ENCODE measurements at places on chromosomes 7 and 10. TPM values are rescaled to one million over a fixed set of nuclear protein-coding genes. Genes with fewer than 3 reads are reported as not detected.
A peak's percentile ranks its signal among the peaks of the same experiment; 100 is the strongest.

Gene OR6B1
- not detected for total RNA-seq

Gene GRID1
- 0.17 TPM for total RNA-seq

Gene FAM25G
- total RNA-seq: not detected

Gene TUBAL3
- total RNA-seq: not detected

Gene SUV39H2
- total RNA-seq: 7.4 TPM

Gene HECW1
- 1.8 TPM for total RNA-seq

Gene PHKG1
- 55.6 TPM for total RNA-seq

Gene EBLN1
- not detected for total RNA-seq

Gene ANKRD30A
- not detected for total RNA-seq

Gene PAPOLB
- not detected for total RNA-seq

- no peak for DNase-seq
- no peak overlapping the region for H3K27ac ChIP-seq
- H3K4me1 ChIP-seq: no peaks in the 10 kb centered on the region
- no peaks in the 10 kb centered on the region for H3K36me3 ChIP-seq
- no peak overlapping the region for H3K4me3 ChIP-seq
Observed at GRCh38 chr10:25758511-25758910, 175.5 kb upstream of the MYO3A start.

- DNase-seq: no peak
- no peak overlapping the region for H3K27ac ChIP-seq
- no peaks in the 10 kb centered on the region for H3K36me3 ChIP-seq
- H3K27me3 ChIP-seq: no peaks in the 10 kb centered on the region
Observed at GRCh38 chr10:132806561-132807003, 20.6 kb upstream of the NKX6-2 start.

DNA sequence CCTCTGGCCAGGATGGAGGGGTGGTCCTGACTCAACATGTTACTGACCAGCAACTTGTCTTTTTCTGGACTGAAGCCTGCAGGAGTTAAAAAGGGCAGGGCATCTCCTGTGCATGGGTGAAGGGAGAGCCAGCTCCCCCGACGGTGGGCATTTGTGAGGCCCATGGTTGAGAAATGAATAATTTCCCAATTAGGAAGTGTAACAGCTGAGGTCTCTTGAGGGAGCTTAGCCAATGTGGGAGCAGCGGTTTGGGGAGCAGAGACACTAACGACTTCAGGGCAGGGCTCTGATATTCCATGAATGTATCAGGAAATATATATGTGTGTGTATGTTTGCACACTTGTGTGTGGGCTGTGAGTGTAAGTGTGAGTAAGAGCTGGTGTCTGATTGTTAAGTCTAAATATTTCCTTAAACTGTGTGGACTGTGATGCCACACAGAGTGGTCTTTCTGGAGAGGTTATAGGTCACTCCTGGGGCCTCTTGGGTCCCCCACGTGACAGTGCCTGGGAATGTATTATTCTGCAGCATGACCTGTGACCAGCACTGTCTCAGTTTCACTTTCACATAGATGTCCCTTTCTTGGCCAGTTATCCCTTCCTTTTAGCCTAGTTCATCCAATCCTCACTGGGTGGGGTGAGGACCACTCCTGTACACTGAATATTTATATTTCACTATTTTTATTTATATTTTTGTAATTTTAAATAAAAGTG, 6.0 kb downstream of the PLAU start:
- H3K4me3 ChIP-seq: no peak overlapping the region
- peaks cover 4% of the 10 kb centered on the region for H3K27me3 ChIP-seq
- H3K36me3 ChIP-seq: no peaks in the 10 kb centered on the region
- peaks cover 5% of the 10 kb centered on the region for H3K4me1 ChIP-seq

DNA sequence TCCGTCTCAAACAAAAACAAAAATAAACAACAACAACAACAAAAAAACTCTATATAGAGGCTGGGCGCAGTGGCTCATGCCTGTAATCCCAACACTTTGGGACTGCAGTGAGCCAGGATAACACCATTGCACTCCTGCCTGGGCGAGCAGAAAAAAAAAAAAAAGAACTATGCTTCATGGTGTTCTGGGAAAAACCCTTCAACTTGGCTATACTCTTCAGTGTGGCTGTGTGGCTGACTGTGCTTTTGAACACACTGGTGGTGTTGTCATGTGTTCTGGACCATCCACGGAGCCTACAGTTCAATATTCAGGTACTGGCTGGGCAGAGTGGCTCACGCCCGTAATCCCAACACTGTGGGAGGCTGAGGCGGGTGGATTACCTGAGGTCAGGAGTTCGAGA, 26.5 kb downstream of the SNX8 start:
- H3K27me3 ChIP-seq: no peaks in the 10 kb centered on the region
- no peaks in the 10 kb centered on the region for H3K4me1 ChIP-seq
- H3K36me3 ChIP-seq: no peaks in the 10 kb centered on the region

- H3K36me3 ChIP-seq: no peaks in the 10 kb centered on the region
- peak; percentile 53 for DNase-seq
Observed at GRCh38 chr7:131164025-131164925, 163.4 kb upstream of the MKLN1 start.

GRCh38 chr7:133139350-133139749, 57.5 kb upstream of the CHCHD3 start:
- H3K27me3 ChIP-seq: no peaks in the 10 kb centered on the region
- H3K4me3 ChIP-seq: no peak overlapping the region
- H3K36me3 ChIP-seq: no peaks in the 10 kb centered on the region
- no peak overlapping the region for H3K27ac ChIP-seq
- H3K4me1 ChIP-seq: no peaks in the 10 kb centered on the region

GRCh38 chr7:37476881-37477450, 28.3 kb upstream of the ELMO1 start:
- DNase-seq: no peak
- no peaks in the 10 kb centered on the region for H3K27me3 ChIP-seq
- no peaks in the 10 kb centered on the region for H3K36me3 ChIP-seq
- H3K4me3 ChIP-seq: no peak overlapping the region

- H3K27ac ChIP-seq: no peak overlapping the region
- H3K36me3 ChIP-seq: no peaks in the 10 kb centered on the region
- no peaks in the 10 kb centered on the region for H3K4me1 ChIP-seq
- DNase-seq: no peak
Observed at GRCh38 chr7:134414109-134414508, 44.8 kb downstream of the AKR1B1 start.

DNA sequence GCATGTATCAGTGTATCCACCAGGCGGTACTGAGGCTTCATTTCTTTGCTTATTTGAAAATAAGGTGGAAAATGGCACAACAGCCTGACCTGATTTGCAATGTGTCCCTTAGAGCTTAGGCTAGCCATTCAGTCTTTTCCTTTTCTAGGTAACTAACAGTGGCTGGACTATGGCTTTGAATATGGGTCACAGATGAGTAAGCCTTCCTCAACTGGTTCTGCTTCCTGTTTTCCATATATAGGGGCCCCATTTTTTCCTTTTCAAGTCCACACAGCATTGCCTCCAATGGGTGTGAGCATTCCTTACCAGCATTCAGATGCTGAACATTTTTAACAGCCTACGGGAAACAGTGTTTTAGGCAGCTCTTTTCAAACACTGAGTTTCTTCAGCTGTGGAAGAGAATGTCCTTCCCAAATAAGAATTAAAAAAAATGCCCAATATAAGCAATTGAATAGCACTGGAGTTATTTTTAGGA, 3.9 kb upstream of the ITGB1 start:
- H3K4me3 ChIP-seq: no peak overlapping the region
- H3K27me3 ChIP-seq: no peaks in the 10 kb centered on the region
- H3K27ac ChIP-seq: peak overlapping the region; percentile 61
- no peaks in the 10 kb centered on the region for H3K36me3 ChIP-seq
- peaks cover 23% of the 10 kb centered on the region for H3K4me1 ChIP-seq

- no peak for DNase-seq
- H3K4me1 ChIP-seq: no peaks in the 10 kb centered on the region
- no peak overlapping the region for H3K27ac ChIP-seq
- H3K36me3 ChIP-seq: no peaks in the 10 kb centered on the region
- H3K27me3 ChIP-seq: no peaks in the 10 kb centered on the region
Observed at GRCh38 chr7:41312235-41312634, 390.7 kb downstream of the INHBA start.

DNA sequence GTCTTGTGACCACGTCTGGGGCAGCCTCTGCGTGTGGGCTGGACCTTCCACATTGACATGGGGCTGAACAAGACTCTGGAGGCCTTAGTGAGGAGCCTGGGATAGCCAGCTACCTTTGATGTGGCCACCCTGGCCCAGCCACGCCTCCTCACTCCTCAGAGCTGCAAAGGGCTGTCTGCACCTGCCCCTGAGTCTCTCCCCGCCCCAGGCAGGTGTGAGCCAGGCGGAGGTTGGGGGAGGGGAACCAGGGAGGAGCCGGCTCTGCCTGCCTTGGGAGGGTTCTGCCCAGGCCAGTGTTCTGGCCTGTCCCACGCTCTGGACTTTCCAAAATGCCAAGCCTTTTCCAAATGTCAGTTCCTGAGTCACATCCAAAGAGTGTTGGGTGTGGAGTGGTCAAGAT, 72.2 kb downstream of the GTF2IRD1 start:
- H3K36me3 ChIP-seq: peaks cover 4% of the 10 kb centered on the region
- H3K27ac ChIP-seq: peak overlapping the region; percentile 1
- H3K27me3 ChIP-seq: no peaks in the 10 kb centered on the region
- H3K4me3 ChIP-seq: no peak overlapping the region
- no peak for DNase-seq

DNA sequence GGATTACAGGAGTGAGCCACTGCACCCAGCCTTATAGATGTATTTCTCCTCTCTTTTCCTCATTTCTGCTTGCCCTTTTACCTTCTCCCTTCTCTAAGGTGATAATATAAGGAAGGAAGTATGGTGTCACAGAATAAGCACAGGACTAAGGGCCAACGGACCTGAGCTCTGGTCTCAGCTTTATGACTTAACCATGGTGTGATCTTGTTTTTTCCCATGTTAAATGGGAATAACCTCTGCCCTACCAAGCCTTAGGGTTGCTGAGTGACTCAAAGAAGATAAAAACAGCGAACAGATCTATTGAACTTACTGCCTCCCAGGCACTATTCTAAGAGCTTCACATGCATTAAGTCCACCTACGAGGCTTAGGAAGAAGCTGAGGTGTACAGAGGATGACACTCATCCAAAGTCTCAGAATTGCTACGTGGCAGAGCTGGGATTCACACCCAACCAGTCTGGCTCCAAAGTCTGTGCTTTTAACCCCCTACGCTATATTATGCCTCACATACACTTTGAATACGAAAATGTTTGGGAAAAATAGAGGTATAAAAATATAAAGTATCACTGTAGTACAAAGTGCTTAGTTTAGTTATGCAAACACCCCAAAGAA, 5.6 kb downstream of the UROS start:
- H3K36me3 ChIP-seq: peaks cover 26% of the 10 kb centered on the region
- no peaks in the 10 kb centered on the region for H3K27me3 ChIP-seq
- peaks cover 15% of the 10 kb centered on the region for H3K4me1 ChIP-seq
- no peak overlapping the region for H3K27ac ChIP-seq
- no peak for DNase-seq

DNA sequence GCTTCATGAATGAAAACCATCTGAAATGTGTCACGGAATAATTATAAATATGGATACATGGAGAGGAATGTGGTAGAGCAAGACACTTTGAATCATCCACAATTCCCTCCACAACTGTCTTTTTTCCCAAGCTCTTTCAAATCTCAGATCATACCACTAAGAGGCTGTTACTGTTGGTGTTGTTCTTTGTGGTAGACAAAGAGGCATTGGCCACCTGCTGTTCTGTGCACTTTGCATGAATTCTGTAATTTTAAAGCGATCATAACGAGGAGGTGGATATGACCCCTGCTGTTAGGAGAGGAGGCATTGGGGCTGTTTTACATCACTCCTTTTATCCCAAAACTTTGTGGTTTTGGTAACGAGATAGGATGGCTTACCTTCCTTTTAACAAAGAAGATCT, 141.2 kb upstream of the KLF6 start:
- no peak overlapping the region for H3K27ac ChIP-seq
- no peak for DNase-seq
- H3K4me3 ChIP-seq: no peak overlapping the region
- no peaks in the 10 kb centered on the region for H3K4me1 ChIP-seq
- no peaks in the 10 kb centered on the region for H3K36me3 ChIP-seq

- DNase-seq: no peak
- no peaks in the 10 kb centered on the region for H3K4me1 ChIP-seq
- no peaks in the 10 kb centered on the region for H3K36me3 ChIP-seq
- no peak overlapping the region for H3K27ac ChIP-seq
- no peaks in the 10 kb centered on the region for H3K27me3 ChIP-seq
- no peak overlapping the region for H3K4me3 ChIP-seq
Observed at GRCh38 chr10:60978287-60979115, 34.5 kb upstream of the RHOBTB1 start.

DNA sequence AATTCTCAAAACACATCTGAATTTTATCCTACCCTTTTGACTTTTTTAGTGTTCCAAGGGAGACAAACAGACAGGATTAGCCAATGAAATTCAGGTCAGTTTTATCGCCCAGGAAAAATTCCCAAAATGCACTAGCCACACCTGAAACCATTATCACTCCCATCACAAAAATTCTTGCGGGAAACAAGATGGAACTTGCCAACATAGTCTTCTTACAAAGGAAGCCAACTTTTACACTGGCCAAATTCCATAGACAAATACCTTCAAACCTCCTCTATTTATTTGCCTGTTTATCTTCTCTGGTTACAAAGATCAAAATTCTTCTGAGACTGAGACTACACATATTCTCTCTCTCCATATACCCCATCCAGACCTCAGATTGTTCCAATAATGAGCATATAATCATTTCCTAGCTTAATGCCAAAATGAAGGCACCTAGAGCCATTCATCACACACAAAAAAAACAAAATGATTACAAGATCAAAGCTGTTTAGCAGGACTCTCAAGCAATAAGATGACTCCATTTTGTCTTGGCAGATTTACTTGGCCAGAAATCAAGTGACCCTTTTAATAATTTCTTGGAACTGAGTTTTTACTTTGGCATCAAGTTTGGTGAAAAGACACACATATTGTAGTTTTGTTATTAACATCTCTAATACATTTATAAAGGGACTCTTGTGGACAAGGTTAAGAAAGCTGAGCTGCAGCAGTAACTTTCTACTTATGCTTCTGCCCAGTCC, 30.2 kb downstream of the MET start:
- no peaks in the 10 kb centered on the region for H3K27me3 ChIP-seq
- peak overlapping the region; percentile 72 for H3K27ac ChIP-seq
- no peaks in the 10 kb centered on the region for H3K36me3 ChIP-seq
- DNase-seq: no peak
- no peak overlapping the region for H3K4me3 ChIP-seq
- peaks cover 89% of the 10 kb centered on the region for H3K4me1 ChIP-seq

GRCh38 chr10:22832066-22832602, 95.7 kb upstream of the ARMC3 start:
- no peak overlapping the region for H3K27ac ChIP-seq
- H3K36me3 ChIP-seq: no peaks in the 10 kb centered on the region
- no peaks in the 10 kb centered on the region for H3K27me3 ChIP-seq
- no peak for DNase-seq
- H3K4me3 ChIP-seq: no peak overlapping the region
- no peaks in the 10 kb centered on the region for H3K4me1 ChIP-seq

GRCh38 chr7:28986765-28987110, 28.6 kb upstream of the TRIL start:
- DNase-seq: peak; percentile 36
- no peak overlapping the region for H3K4me3 ChIP-seq
- H3K27me3 ChIP-seq: no peaks in the 10 kb centered on the region

DNA sequence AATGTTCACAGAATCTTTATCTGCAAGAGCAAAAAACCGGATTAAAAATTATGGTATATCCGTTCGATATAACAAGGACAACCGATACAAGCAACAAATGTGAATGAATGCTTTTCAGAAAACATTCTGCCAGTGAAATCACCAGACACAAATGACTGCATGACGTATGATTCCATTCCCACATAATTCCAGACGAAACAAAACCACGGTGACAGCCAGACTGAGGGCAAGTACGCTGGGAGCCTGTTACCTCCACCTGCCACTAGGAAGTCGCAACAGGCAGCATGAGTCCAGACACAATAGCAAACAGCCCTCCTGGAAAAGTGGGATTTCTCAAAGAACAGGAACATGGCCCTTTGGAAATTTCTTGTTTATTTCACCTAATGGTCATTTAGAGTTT, 41.7 kb downstream of the MAD1L1 start:
- DNase-seq: no peak
- peaks cover 25% of the 10 kb centered on the region for H3K4me1 ChIP-seq
- H3K27ac ChIP-seq: no peak overlapping the region
- H3K4me3 ChIP-seq: no peak overlapping the region

All from gastrocnemius medialis (tissue), 4 donors.